Kidney capillary endothelial cell (primary cell): ENCODE measurements at places on chromosomes 1 and 21.

DNA sequence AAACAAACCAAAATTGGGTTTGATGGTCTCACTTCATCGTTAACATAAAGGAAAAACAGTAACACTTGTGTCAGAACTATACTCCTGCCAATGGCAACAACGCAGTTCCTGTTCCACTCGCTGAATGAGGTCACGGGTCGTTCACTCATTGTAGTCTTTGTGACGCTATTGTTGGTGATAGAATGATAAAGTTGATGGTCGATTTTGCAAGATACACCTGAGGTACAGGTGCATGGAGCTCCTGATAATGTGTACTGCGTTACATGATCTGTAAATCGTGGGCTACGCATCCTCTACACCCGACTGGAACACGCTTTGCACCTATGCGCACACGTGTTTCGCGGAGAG lies 391 bp upstream of the CENPS start:
- peak; percentile 28 for DNase-seq

DNA sequence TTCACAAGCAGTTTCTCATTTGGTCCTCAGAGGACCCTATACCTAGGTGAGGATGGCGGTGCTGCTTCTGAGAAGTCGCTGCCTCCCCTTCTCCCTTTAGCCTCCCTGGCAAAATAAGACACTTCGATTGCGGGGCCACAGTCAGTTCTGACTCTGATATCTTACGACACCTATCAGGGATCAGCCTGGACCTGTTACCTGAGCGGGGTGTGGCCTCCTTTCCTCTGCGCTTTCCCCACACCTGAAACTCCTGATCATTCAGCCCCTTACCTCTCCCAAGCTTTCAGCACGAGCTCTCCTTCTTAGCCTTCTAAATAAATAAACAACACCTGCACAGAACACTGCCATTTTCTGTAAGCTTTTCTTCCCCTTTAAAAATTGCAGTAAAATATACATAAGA lies 24.6 kb upstream of the GPR137B start:
- no peak for DNase-seq

- peak; percentile 67 for DNase-seq
These were observed at the start of gene ZNF436 for GRCh38 chr1:23369335-23370013. ZNF436 (minus strand) TSS chr1:23369836; CDS start chr1:23368005, 1,831 bp downstream.

GRCh38 chr1:25760122-25760719 lies 39.8 kb upstream of the SELENON start:
- no peak for DNase-seq

DNA sequence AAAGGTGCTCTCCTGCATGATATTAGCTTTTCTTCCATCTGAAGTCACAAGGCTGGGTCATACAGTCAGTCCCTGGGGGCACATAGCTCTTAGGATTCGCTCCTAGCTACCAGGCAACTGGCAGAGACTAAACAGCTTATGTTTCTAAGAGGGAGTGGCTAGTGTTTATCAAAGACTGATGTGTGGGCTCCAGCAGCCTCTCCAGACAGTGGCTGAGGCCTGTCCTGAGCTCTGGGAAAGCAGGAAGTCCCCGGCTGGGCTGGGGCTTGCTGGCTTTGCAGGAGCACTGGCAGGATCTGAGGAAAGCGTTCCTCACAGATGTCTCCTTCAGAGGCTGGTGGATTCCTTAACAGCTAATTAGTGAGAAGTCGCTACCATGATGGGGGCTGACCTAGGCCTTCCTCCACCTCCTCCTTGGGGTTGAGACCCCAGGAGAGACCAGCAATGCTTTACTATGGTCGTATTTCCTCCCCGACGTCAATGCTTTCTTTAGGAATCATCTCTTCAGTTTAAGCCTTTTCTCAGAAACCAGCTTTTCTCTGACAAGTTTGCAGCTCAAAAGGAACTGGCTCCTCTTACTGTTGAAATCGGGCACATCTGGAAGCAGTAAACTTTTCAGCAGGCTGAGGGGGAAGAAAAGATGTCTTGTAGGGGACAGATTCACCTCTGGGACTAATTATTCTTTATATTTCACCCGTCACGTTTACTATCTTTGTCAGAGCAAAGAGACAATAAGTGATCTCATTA lies 33.5 kb upstream of the HHAT start:
- DNase-seq: no peak

DNA sequence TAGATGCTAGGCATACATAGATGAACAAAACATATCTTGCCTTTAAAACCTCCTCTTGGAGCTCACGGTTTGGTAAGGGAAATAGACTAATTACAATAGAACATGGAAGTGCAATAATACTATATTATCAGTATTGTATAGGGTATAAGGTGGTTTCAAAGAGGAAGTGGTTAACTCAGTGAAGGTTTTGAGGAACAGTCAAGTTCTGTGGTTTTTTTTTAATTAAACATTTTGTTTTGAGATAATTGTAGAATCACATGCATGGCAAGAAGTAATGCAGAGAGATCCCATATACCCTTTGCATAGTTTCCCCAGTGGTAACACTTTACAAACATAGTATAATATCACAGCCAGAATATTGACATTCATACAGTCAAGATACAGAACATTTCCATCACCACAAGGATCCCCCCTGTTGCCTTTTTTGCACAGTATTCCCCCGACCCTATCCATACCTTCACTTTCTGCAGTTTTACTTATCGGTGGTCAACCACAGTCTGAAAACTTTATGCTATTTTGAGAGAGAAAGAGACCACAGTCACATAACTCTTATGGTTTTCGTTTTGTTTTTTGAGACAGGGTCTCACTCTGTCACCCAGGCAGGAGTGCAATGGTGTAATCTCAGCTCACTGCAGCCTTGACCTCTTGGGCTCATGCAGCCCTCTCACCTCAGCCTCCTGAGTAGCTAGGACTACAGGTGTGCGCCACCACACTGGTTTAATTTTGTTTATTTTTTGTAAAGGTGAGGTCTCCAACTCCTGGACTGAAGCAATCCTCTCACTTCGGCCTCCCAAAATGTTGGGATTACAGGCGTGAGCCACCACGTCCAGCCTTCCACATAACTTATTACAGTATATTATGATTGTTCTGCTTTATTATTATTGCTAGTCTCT lies 60.5 kb upstream of the KIAA1614 start:
- DNase-seq: no peak

DNA sequence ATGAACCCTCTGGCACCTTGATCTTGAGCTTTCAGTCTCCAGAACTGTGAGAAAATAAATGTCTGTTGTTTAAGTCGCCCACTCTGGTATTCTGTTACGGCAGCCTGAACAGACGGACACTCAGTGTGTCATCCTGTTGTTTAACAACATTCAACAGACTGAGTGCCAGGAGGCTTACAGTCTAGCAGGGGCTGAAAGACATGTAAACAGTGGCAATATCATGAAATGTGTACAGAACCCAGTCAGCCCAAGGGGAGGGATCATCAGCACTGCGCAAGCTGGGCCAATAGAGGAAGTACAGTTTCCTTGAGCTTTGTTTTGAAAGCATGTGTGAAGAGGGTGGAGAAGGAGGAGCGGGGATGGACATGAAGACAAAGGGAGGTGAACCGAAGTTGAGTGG lies 13.6 kb downstream of the DIP2A start:
- DNase-seq: no peak

- DNase-seq: no peak
These were observed 35.7 kb upstream of the THEM4 start for GRCh38 chr1:151944857-151945575.
